ENCODE measurements at places on chromosomes 5 and 9.

DNA sequence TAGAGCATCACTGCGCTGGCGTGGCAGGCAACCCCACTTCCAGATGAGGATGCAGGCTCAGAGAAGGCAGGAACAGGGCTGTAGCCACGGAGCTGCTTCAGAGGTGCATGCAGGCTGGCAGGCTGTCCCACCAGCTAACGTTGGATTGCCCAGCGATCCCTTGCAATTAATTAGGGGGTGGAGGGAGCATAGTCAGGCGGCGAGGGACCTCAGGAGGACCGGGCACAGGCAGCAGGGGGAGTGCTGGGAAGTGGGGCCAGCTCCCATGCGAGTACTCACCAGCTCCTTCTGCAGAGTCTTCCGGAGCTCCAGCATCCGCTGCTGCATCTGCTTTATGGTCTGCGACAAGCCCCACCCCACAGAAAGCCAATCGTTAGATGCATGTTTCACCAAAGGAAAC is 20.3 kb downstream of the ARPC5L start:
- DNase-seq: no peak

GRCh38 chr5:362189-362588 is 40.7 kb downstream of the AHRR start:
- no peak for DNase-seq

DNA sequence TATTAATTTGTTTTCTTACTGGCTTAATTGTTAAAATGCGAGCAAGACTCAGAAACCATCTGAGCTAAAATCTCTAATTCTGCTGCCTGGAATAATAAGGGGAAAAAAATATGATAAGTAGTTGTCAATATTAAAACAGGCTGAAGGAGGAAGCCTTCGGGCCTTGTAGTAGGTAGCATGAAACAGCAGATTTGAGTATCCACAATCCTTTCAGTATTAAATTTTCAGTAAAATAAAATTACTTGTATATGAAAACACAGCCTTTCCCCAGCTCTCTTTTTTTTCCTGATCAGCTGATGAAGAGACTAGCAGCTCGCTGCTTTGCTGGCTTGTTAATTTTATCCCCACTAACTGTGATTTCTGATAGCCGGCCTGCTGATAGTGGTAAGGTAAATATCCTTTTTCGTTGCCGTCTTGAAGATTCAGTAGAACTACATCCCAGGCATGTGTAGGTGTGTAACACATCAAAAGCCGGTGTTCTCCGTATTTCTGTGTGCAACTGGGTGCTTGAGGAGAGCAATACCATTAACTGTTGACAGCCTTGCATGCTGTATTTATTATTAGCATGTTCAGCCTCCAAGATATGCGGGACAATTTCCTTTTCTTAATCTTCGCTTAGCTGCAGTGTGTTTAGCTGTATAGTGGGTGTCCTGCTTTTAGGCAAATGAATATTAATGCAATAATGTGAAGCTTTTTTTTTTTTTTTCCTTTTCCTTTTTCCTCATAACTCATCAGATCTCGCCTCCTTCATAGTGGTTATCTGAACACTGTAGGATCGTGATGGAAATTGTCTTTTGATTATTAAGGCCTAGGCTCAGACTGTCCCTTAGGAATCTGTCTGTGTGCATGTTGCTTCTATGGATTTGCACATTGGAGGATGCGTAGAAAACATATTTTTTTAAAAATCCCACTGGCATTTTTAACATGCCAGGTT is 144.6 kb downstream of the SMARCA2 start:
- DNase-seq: no peak

DNA sequence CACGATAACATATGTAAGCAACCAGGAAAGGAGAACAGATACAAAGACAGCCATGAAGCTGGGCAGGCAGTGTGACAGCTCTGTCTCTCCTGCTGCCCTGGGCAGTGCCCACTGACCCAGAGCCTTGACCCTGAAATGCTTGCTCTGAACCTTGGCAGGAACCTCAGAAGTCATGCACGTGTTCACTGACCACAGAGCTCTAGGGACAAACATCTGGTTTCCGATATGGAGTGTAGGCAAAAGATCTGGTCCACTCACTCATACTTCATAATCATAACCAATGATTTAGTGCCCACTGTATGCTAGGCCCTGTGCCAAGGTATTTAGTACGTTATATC is 102.6 kb downstream of the FSTL4 start:
- DNase-seq: no peak

DNA sequence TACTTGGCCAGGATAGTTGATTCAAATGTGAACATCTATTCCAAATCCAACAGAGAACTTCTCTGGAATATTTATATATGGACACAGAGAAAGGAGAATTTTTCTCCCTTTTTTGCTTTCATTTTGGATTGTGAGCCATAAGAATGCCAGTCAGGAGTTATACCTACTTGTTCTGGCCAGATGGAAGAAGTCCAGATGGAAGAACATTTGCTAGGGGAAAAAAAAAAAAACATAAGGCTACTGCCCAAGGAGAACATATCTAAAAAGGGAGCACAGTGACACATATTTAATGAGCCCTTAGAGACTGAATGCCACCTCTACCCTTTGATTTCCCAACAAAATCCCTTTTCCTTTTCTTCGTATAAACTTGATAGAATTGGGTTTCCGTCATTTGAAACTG is 61.7 kb upstream of the PPP2R2B start:
- DNase-seq: no peak

- no peak for DNase-seq
These were observed 8.3 kb downstream of the ATG10 start for GRCh38 chr5:81980160-81980559.
